Neuronal stem cell (in vitro differentiated cells): ENCODE measurements at places on chromosomes 6 and 20.
A peak's percentile ranks its signal among the peaks of the same experiment; 100 is the strongest.

GRCh38 chr6:5764401-5764955 lies 242.2 kb downstream of the NRN1 start:
- no peak for DNase-seq

- no peak for DNase-seq
These were observed 139.0 kb downstream of the MTHFD1L start for GRCh38 chr6:151004383-151005024.

GRCh38 chr6:24883618-24884017 lies 52.1 kb downstream of the RIPOR2 start:
- no peak for DNase-seq

- DNase-seq = no peak
These were observed 40.1 kb upstream of the TMEM181 start for GRCh38 chr6:158519761-158520160.

DNA sequence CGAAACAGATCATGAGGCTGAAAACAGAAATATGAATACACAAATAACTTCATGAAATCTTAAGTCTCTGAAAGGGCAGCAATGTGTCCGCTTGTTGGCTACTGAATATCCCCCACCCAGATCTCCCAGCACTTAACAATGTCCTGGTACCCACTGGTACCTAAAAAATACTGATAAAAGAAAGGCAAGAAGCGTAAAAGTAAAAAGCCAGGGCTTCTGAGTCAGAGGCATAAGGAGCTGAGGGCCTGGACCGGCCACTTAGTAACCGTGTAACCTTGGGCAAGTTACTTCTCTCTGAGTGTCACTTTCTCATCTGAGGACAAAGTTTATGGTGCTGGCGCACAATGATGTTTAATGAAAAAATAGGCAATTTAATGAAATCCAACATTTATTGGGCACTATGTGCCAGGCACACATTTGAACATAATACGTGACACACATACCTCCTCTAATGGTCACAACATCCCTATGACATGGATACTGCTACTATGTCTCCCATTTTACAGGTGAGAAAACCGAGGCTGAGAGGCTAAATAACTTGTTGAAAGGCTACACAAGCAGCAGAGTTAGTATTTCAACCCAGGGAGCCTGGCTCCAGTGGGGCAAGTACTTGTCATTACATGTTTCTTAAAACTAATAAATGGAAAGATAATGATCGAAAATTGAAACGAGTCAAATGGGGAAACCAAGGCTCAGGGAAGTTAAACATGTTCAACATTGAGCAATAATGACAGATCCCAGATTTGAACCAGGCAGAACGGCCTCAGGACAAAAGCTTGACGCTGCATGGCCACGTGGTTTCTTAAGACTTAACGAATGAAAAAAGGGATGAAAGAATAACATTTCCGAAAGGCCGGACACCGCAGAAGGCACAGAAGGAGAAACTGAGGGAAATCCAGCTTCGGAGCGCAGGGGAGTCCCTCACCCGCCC lies 828 bp downstream of the TP53RK start:
- no peak for DNase-seq

DNA sequence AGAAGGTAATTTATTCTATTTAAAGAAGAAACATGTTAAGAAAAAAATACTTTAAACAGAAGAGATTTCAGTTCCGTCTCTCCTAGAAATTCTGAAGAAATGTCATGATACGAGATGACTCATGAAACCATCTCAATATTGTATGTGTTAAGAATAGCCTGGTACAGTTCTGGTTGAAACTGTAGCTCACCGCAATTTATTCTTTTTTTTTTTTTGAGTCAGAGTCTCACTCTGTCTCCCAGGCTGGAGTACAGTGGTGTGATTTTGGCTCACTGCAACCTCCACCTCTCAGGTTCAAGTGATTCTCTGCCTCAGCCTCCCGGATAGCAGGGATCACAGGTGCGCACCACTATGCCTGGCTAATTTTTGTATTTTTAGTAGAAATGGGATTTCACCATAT lies 103.3 kb downstream of the ARHGAP18 start:
- DNase-seq = no peak

DNA sequence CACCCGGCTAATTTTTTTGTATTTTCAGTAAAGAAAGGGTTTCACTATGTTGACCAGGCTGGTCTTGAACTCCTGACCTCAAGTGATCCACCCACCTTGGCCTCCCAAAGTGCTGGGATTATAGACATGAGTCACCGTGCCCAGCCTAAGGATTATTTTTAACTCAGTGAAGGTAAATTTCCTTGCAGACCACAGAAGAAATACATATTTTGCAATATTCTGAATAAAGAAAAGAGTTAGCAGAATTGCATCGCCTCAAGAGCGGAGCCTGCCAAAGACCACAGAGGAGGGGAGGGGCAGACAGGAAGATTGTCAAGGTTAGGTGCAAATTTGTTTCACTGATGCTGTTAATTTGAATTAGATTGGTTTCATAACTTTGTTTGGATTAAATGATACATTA lies 47.4 kb downstream of the SOD2 start:
- no peak for DNase-seq

DNA sequence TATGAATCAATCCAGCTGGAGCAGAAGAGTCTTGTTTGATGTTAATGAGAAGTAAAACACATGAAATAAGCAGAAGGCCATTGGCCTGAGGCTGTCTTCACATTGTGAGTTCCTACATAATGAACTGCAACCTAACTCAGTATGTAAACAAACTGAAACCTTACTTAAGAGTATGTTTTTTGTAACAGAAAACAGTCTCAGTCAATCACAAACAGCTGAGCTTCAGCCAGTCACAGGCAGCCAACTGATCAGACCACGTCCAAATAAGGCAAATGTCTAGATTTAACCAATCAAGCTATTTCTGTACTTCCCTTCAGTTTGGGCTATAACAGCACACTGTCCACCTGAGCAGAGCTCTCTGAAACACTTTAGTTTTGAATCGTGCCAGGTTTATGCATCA lies 234.7 kb downstream of the TRDN start:
- DNase-seq = no peak

GRCh38 chr6:170185175-170185978 lies 105.5 kb downstream of the DLL1 start:
- no peak for DNase-seq

DNA sequence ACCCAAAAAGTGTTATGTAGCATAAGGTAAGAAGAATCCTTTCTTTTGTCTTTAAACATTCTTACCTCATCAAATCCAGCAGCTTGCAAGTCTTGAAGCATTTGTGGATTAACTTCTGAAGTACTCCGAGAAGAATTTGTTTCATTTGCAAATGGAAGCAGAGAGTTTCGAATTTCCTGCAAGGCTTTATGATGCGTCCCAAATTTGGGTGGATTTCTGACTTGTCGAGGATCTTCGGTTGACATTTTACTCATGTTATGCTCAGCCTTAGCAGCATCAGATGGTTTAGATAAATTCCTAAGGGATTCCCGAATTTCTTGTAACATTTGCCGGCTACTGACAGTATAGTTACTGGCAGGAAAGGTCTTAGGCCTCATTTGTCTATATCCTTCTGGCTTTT lies 16.2 kb downstream of the LATS1 start:
- no peak for DNase-seq

DNA sequence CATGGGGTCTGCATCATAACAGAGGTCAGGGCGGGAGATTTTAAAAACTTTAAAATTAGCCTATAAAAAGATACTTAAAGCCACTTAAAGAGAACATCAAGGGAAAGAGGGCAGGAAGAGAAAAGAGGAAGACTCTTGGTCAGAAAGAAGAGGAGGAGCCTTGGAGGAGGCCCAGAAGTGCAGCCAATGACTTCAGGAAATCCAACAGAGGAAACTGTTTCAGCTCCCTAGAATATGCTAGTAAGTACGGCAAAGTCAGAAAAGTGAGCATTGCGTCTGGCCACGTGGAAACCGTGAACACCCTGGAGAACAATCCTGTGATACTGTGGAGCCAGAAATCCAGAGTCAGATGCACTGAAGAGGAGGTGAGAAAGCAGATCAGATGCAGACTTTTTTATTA lies 22.5 kb upstream of the NHSL1 start:
- DNase-seq = no peak

DNA sequence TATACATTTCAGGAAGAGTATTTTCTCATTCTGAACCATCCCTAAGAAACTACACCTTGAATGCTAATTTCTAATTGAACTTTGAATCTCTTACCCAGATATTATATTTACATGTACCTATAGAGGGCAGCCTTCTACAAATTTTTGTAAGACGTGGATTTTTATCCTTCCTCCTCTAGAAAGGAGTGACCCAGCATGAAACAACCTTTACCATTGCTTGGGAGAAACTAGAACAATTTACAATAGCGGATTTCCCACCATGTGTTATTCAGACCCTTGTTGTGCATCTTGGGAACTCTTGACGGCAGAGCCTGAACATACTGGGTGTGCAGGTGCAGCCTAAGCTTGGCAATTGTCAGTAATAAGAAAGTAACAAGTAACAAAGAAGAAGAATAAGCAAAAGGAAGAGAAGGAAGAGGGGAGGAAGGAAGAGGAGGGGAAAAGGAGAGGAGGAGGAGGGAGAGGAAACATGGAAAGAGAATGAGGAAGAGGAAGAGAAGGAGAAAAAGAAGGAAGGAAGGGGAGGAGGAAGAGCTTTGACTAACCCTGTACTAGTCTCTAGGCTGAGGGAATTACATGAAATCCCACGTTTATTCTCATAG lies 10.8 kb upstream of the TAAR1 start:
- DNase-seq = no peak

GRCh38 chr20:59827138-59828056 lies 106.0 kb downstream of the SYCP2 start:
- DNase-seq = no peak

- DNase-seq = no peak
These were observed 79.0 kb downstream of the SAMD3 start for GRCh38 chr6:130143709-130144108.

- peak; percentile 6 for DNase-seq
These were observed 491 bp upstream of the ITCH start for GRCh38 chr20:34362502-34363061.

GRCh38 chr6:23414051-23414445 lies 712.0 kb upstream of the NRSN1 start:
- DNase-seq = no peak

- no peak for DNase-seq
These were observed 189.5 kb downstream of the BMP7 start for GRCh38 chr20:57076951-57077350.
